ENCODE measurements at places on chromosomes 5 and 9.

DNA sequence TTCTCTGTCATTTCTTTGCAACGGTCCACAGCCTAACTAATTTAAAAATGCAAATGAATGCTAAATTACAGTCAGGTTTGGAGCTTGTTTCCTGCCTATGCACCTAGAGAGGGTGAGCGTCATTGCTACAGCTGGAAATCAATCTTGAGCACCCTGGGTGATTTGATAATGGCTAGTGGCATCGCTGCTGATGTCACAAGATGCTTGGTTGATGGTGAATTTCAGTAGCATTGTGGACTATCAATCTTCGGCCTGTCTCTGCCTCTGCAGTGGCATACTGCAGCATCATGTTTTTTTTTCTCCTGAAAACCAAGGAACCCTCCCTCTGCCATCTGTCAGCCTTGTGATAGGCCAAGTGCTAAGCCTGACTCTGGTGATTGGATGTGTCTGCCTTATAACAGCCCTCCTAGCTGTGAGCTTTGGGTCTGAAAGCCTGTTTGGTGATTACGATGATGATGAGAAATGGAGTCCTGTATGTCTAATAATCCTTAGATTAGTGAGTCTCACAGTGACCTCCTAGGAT lies 75.3 kb downstream of the NMUR2 start:
- no peak for DNase-seq

GRCh38 chr5:133531178-133531577 lies 81.2 kb downstream of the FSTL4 start:
- no peak for DNase-seq

- DNase-seq = no peak
Measured at GRCh38 chr5:30050056-30050815, 1143.2 kb upstream of the CDH6 start.

GRCh38 chr9:98085944-98086343 lies 29.4 kb downstream of the NANS start:
- DNase-seq = no peak

DNA sequence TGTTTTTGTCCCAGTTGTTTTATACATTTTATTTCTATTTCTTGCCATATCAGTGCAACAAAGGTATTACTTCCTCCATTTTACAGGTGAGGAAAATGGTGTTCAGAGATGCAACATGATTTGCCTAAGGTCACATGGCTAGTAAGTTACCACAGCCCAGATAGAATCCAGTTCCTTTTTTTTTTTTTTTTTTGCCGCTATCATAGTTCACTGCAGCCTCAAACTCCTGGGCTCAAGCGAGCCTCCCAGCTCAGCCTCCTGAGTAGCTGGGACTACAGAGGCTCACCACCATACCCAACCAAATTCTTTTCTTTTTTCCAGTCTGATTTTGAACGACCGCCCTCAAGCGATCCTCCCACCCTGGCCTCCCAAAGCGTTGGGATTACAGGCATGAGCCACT lies 480 bp upstream of the CCDC69 start:
- DNase-seq = no peak

GRCh38 chr5:112121258-112121657 lies 297.8 kb downstream of the EPB41L4A start:
- no peak for DNase-seq

DNA sequence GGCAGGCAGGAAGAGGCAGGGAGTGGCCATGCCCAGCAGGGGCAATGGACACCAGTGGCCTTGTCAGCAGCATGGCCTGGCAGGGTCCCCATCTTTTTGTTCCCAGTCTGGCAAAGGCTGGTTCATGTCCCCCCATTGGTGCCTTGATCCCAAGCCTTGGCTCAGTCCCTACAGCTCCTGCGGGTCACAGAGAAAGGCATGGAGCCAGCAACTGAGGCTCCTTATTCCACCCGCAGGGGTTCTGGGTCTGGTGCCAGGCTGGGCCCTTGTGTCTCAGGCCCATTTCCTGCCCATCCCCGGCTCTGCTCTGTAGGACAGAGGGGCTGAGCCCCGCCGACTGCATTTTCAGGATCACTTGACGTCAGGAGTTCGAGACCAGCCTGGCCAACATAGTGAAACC lies 14.0 kb downstream of the TRIM14 start:
- DNase-seq = no peak

DNA sequence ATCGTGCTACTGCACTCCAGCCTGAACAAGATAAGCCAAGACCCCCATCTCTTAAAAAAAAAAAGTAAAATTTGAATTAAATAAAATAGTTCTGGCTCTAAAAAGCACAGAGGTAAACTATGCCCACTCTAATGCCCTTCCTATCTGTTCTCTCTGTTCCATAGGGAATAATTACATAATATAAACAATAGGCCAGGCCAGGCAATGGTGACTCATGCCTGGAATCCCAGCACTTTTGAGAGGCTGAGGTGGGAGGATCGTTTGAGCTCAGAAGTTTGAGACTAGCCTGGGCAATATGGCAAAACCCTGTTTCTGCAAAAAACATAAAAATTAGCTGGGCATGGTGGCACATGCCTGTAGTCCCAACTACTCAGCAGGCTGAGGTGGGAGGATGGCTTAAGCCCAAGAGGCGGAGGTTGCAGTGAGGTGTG lies 47.4 kb downstream of the MYO10 start:
- no peak for DNase-seq

DNA sequence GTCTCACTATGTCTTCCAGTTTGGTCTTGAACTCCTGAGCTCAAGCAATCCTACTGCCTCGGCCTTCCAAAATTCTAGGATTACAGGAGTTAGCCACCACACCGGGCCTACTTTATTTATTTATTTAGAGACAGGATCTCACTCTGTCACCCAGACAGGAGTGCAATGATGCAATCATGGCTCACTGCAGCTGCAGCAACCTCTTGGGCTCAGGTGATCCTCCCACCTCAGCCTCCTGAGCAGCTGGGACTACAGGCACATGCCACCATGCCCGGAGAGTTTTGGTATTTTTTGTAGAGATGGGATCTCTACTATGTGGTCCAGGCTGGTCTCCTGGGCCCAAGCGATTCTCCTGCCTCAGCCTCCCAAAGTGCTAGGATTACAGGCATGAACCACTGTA lies 32.8 kb downstream of the PHAX start:
- DNase-seq = no peak

DNA sequence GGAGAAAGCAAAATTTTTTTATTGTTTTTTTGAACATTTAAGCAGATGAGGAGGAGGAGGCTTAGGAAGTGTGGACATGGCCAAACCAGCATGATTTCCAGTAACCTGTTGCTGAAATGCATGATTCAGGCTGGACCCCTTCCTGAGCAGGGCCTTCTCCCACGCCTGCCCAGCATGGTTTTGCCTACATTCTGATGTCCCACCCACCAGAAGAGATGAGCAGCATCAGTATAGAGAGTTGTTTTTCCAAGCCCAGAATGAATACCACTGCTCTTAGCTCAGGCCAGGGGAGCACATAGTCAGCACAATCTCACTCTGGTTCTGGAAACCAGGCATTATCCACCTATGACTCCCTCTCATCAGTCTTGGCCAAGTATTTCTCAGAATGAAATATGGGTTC lies 90.1 kb downstream of the PAPPA start:
- no peak for DNase-seq

- DNase-seq = no peak
Measured at GRCh38 chr9:114156657-114157421, 1.5 kb downstream of the COL27A1 start.

DNA sequence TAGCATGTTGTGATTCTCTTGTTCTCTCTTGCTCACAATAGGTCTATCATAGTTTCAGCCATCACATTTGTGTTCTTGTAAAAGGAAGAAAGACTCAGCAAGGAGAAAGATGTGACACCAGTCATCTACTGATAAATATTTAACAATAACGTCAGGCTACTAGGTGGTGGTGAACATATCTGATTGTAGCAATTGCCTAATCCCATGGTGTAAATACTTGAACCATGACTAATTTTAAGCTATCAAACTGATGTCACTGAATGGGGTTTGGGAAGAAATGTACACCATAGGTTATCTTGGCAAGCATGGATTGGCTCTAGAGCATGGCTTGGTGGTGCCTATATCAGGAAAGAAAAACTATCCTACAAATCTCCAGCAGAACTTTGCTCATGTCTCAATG lies 16.6 kb downstream of the DMRTA1 start:
- no peak for DNase-seq

GRCh38 chr5:134561871-134562296 lies 36.4 kb downstream of the JADE2 start:
- no peak for DNase-seq

- DNase-seq = no peak
Measured at GRCh38 chr5:68290847-68291246, 75.3 kb downstream of the PIK3R1 start.
